Ascending aorta (tissue), 2 donors: ENCODE measurements at places on chromosomes 5 and 9. TPM values are rescaled to one million over a fixed set of nuclear protein-coding genes. Genes with fewer than 3 reads are reported as not detected.

The CCT5 gene
- total RNA-seq = 66.1 TPM

The PCDHB16 gene
- 18.3 TPM for total RNA-seq

The PDCD1LG2 gene
- total RNA-seq = 1.1 TPM

The GABRA6 gene
- total RNA-seq = not detected

The NOTCH1 gene
- total RNA-seq = 120 TPM

The UHRF2 gene
- 22.8 TPM for total RNA-seq

The TPPP gene
- total RNA-seq = 13.8 TPM

The PAEP gene
- not detected for total RNA-seq

The PPP1R26 gene
- total RNA-seq = 25.5 TPM

The CBY3 gene
- total RNA-seq = not detected

The PITX1 gene
- total RNA-seq = 23.8 TPM

The TCF7 gene
- total RNA-seq = 12.1 TPM

The SLC46A2 gene
- not detected for total RNA-seq

The SFXN1 gene
- 47.5 TPM for total RNA-seq

The TAS2R1 gene
- not detected for total RNA-seq

The SWI5 gene
- 1.8 TPM for total RNA-seq

The OLFM1 gene
- 102 TPM for total RNA-seq

The ENC1 gene
- 12.9 TPM for total RNA-seq

The GNA14 gene
- total RNA-seq = 3.5 TPM

The SLC24A2 gene
- not detected for total RNA-seq

The GMCL2 gene
- total RNA-seq = not detected

The JAK2 gene
- total RNA-seq = 31.9 TPM

The ANKRD33B gene
- 7.2 TPM for total RNA-seq
